ENCODE measurements at places on chromosomes 13 and 19.

- peaks cover 18% of the 10 kb centered on the region for H3K4me1 ChIP-seq
- no peaks in the 10 kb centered on the region for H3K27me3 ChIP-seq
- H3K27ac ChIP-seq = peak overlapping the region; percentile 95
- H3K36me3 ChIP-seq = peaks cover 2% of the 10 kb centered on the region
Measured at GRCh38 chr13:95677564-95678266, 776 bp downstream of the DNAJC3 start.

- H3K4me1 ChIP-seq = peaks cover 26% of the 10 kb centered on the region
- no peaks in the 10 kb centered on the region for H3K36me3 ChIP-seq
- no peak overlapping the region for H3K27ac ChIP-seq
- no peak for DNase-seq
- H3K27me3 ChIP-seq = no peaks in the 10 kb centered on the region
- no peak overlapping the region for H3K4me3 ChIP-seq
Measured at GRCh38 chr13:46662690-46663089, 109.7 kb downstream of the LRCH1 start.

GRCh38 chr13:23889615-23890607, 711 bp upstream of the MIPEP start:
- H3K4me3 ChIP-seq = no peak overlapping the region
- peaks cover 11% of the 10 kb centered on the region for H3K4me1 ChIP-seq
- H3K27ac ChIP-seq = no peak overlapping the region

DNA sequence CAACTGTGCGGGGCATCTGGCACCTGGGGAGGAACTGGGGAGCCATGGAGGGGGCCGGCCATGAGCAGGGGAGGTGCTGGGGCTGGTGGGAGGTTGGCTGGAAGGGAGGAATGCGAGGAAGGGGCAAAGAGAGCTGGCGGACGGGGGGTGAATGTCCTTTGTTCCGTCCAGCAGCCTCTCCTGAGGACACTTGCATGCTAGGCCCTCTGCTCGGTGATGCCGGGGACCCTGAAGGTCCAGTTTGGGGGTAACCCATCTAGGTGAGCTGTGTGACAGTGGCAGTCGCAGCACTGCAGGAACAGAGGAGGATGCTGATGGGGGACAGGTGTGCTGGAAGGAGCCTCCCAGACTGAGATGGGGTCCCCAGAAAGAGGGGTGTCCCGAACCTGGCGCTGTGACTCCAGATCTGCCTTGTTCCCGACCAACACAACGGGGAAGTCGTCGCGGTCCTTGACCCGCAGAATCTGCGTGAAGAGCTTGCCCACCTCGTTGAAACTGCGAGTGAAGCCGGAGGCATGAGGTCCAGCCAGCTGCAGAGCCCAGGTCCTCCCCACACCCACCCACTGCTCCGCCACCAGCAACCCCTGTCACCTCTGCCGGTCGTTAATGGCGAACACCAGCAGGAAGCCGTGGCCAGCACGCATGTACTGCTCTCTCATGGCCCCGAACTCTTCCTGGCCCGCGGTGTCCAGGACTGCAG, 3.6 kb downstream of the RRAS start:
- H3K36me3 ChIP-seq = no peaks in the 10 kb centered on the region
- H3K27me3 ChIP-seq = no peaks in the 10 kb centered on the region
- no peak for DNase-seq
- no peak overlapping the region for H3K4me3 ChIP-seq
- no peak overlapping the region for H3K27ac ChIP-seq

All from common myeloid progenitor, CD34-positive (primary cell).